Fibroblast of skin of left biceps (primary cell): ENCODE measurements at places on chromosomes 16 and 17.

GRCh38 chr17:40714473-40714872 lies 10.9 kb upstream of the KRT24 start:
- DNase-seq, result no peak

DNA sequence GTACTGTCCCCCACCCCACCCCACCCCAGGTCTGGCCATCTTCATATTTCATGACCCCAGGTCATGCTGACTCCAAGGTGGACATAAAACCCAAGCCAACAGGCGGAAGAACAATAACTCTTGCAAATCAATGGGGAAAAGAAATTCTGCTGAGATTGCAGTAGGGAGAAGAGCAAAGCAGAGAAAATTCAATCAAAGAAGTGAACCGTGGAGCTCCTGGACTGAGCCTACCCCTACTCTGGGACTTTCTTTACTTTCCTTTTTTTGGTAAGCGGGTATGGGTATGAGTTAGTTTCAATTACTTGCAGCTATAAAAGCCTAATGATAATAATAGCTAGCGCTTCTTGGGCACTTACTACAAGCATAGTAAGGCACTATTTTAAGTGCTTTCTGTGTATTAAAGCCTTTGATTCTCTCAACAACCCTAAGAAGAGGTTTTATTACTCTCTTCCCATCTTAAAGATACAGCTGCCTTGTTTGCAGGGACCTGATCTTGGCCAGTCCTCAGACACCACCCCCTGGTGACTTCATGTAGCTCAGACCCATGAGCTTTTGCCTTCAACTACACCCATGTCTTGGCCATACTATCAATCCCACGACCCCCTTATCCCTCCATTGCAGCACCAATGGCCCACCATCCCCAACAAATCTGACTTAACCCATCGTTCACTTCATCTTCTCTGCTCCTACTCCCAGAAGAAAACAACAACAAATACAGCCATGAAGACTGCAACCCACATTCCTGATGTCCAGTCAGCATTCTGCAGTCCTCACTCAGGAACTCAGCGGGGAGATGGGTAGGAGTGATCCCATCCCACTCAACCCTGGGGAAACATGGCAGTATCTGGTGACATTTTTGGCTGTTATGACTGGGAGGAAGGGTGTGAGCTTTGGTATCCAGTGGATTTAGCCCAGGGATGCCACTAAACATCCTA lies 4.4 kb downstream of the GGA2 start:
- no peak for DNase-seq

GRCh38 chr16:25087761-25088160 lies 23.8 kb upstream of the LCMT1 start:
- DNase-seq, result no peak

- DNase-seq, result no peak
Observed at GRCh38 chr16:17397499-17397891, 73.3 kb downstream of the XYLT1 start.

DNA sequence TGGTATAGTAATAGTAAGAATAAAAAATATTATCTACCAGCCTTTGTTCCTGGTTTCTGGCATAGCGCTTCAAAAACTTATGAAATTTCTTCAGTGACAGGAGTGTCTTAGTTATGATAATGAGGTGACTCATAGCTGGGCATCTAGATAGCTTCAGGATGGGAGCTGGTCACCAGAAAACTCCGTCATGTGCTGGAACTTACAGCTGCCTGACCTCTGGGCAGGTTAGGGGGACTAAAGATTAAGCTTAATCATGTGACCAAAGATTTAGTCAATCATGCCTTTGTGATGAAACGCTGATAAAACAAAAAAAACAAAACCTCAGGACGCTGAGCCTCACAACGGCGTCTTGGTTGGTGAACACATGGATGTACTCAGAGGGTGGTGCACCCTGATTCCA lies 154.2 kb downstream of the MYO1D start:
- no peak for DNase-seq

DNA sequence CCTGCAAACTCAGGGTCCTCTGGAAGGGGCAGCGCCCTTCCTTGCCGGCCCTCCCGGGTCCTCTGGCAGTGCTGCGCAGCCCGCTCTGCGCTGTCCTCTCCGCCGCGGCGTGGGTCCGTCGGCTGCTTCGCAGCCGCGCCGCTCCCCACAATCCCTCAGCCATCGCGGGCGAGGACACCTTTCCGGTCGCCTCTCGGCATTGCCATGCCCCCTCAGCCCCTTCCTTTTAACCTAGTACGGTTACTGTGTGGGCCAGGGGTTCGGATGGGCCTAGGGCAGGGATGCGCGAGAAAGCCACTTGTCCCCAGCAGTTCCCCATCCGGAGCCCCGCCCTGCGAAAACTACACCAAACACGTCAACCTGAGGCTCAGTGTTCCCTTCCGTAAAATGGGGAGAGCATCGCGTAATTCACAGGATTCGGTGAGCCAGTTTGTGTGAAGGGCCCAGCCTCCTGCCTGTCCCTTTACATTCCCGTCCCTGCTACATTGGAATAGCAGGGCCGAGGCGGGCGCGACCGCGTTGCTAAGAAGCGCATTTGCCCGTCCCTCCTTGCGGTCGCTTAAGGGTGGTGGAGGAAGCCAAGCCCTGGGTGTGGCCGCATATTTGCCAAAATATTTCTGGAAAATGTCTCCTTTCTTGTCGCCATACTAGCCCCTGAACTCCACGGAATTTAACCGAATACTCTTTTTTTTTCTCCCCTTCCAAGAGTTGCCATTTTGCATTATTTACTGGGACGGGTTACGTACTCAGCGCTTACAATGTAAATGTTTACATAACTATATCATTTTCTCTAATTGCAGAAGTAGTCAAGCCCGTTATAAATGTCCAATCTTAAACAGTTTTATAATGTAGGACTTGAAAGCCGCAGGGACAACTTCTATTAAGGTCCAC lies 13.2 kb downstream of the COPZ2 start:
- DNase-seq, result no peak

- no peak for DNase-seq
Observed at GRCh38 chr16:1766231-1766630, 5.1 kb downstream of the NME3 start.
